Posterior cingulate gyrus (tissue), 11 donors: ENCODE measurements at places on chromosomes 5 and 9.

- DNase-seq: no peak
Measured at GRCh38 chr9:28120184-28120583, 546.9 kb upstream of the C9orf72 start.

DNA sequence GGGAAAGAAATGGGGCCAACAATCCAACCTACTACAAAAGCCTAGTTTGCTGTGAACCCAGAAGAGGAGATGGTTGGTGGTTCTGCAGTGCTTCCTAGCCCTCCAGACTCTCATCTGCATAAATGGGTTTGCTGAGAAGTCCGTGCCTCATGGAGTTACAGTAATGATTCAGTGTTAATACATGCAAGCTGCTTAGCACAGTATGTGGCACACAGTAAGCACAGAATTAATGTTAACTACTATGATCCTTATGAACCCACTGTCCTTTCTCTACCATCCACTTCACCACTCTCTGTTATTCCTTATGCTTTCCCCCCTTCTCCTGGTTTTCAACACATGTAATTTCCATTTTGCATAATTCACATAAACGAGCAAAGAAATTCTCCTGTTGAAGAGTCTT lies 100.0 kb downstream of the ACTBL2 start:
- DNase-seq: no peak

DNA sequence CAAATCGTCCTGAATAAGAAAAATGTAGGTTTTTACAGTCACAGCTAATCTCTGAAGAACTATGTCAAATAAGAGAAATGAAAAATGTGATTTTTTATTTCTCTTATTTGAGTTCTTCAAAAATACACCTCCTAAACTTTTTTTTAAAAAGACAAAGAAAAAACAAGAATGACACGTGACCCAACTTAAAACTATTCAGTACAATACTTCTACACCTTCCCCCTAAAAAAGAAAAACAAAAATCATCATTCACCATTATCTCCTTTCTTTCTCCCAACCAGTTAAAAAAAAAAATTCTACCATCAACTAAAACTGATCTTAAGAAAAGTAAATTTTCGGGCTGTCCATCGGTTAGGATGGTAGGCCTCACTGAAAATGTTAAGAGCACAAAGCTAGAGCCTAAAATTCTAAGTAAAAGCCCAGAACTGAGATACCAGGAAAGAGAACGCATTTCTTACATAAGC lies 2.1 kb downstream of the RNF145 start:
- no peak for DNase-seq

DNA sequence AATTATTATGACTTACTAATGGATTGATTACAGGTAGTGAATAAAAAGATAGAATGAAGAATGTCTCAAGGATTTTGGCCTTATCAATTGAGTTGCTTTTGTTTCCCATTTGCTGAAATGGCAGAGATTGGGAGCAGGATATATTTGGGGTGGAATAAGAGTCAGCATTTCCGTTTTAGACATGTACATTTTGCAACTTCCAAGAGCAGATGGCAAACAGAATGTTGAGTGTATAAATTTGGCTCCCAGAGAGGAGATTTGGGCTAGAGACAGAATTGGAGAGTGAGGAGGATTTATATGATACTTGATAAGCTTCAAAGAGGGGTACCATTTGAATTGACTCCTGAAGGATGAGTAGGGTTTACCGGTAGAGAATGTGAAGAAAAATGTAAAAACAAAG lies 437.9 kb upstream of the PAPPA start:
- DNase-seq: no peak
